ENCODE measurements at places on chromosomes 6 and 20. TPM values are rescaled to one million over a fixed set of nuclear protein-coding genes. Genes with fewer than 3 reads are reported as not detected.

The KHDC1L gene
- not detected for total RNA-seq

The MED23 gene
- total RNA-seq = 21.5 TPM

The LST1 gene
- total RNA-seq = not detected

The ZNF343 gene
- 15.3 TPM for total RNA-seq

The CTNNBL1 gene
- total RNA-seq = 22.4 TPM

The RSPO3 gene
- not detected for total RNA-seq

The RBM38 gene
- 7.2 TPM for total RNA-seq

The SSTR4 gene
- not detected for total RNA-seq

The EIF2S2 gene
- 148 TPM for total RNA-seq

The GSTA2 gene
- total RNA-seq = not detected

The MICA gene
- 28.7 TPM for total RNA-seq

The CRISP1 gene
- not detected for total RNA-seq

The RFX6 gene
- not detected for total RNA-seq

The PNLDC1 gene
- total RNA-seq = under 0.01 TPM

The SRC gene
- total RNA-seq = 22.0 TPM

The F13A1 gene
- total RNA-seq = under 0.01 TPM

The ASIP gene
- not detected for total RNA-seq

The SLC44A4 gene
- total RNA-seq = 8.2 TPM

The BMP5 gene
- total RNA-seq = not detected

The GSTA3 gene
- not detected for total RNA-seq

The LBP gene
- not detected for total RNA-seq

The BMP7 gene
- total RNA-seq = not detected

The MYH7B gene
- total RNA-seq = not detected

The TEAD3 gene
- 4.8 TPM for total RNA-seq

The CD83 gene
- total RNA-seq = 4.6 TPM

The SLC13A3 gene
- total RNA-seq = 5.5 TPM

The TMEM217 gene
- 4.8 TPM for total RNA-seq

The GJA10 gene
- total RNA-seq = not detected

The ARFGEF3 gene
- total RNA-seq = 8.3 TPM

The ROMO1 gene
- total RNA-seq = 149 TPM

The ARHGAP40 gene
- 0.64 TPM for total RNA-seq

The IRAK1BP1 gene
- 2.2 TPM for total RNA-seq

The CSNK2A1 gene
- total RNA-seq = 148 TPM

The CFAP206 gene
- 0.48 TPM for total RNA-seq

The TGM2 gene
- total RNA-seq = 67.5 TPM

The MAP7 gene
- total RNA-seq = 28.7 TPM

The TMEM200A gene
- under 0.01 TPM for total RNA-seq

The SLC22A16 gene
- total RNA-seq = not detected

The SPDEF gene
- total RNA-seq = 3.8 TPM

The CLVS2 gene
- total RNA-seq = not detected

The CTAGE9 gene
- not detected for total RNA-seq

The ADGRG6 gene
- 21.7 TPM for total RNA-seq

The DLGAP4 gene
- 11.9 TPM for total RNA-seq

The CRISP2 gene
- total RNA-seq = not detected

The WASF1 gene
- 8.7 TPM for total RNA-seq

The C20orf204 gene
- 0.85 TPM for total RNA-seq

The HLA-G gene
- 11.1 TPM for total RNA-seq

The IMPG1 gene
- not detected for total RNA-seq

The HSPA1B gene
- 268 TPM for total RNA-seq

The MAK gene
- total RNA-seq = under 0.01 TPM

The LZTS3 gene
- 8.5 TPM for total RNA-seq

The HDGFL1 gene
- total RNA-seq = not detected

The SLC35F1 gene
- total RNA-seq = not detected

The DTNBP1 gene
- 3.1 TPM for total RNA-seq

The HLA-DMB gene
- 0.96 TPM for total RNA-seq
